CD4-positive, CD25-positive, alpha-beta regulatory T cell (primary cell): ENCODE measurements at places on chromosomes 4 and X. TPM values are rescaled to one million over a fixed set of nuclear protein-coding genes. Genes with fewer than 3 reads are reported as not detected.
A peak's percentile ranks its signal among the peaks of the same experiment; 100 is the strongest.

DNA sequence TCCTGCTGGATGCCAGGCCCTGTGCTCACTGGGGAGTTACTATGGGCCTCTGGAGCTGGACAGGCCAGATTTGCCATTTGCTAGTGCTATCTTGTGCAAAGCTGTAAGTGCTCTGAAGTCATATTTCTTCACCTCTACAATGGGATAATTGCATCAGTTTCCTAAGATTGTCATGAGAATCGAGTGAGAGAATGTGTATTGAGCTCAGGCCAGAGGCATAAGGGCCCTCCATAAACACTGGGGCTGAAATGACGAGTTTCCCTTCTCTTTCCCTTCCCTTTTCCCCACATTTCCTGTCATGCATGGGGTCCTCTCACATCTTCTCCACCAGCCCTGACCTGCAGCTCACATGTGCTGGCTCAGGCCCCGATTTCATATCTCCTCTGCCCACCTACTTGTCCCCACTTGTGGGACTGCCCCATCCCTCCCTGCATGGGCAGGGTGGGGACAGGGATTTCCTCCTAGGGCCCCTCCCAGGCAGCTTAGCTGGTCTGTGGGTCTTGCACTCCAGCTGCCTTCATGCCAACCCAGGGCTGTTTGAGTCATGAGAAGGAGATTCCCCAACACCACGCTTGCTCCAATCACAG, 358.8 kb downstream of the MID1IP1 start:
- no peaks in the 10 kb centered on the region for H3K36me3 ChIP-seq
- H3K27me3 ChIP-seq, result no peaks in the 10 kb centered on the region
- H3K4me1 ChIP-seq, result peaks cover 7% of the 10 kb centered on the region
- no peak overlapping the region for H3K27ac ChIP-seq
- H3K4me3 ChIP-seq, result no peak overlapping the region
- DNase-seq, result no peak

DNA sequence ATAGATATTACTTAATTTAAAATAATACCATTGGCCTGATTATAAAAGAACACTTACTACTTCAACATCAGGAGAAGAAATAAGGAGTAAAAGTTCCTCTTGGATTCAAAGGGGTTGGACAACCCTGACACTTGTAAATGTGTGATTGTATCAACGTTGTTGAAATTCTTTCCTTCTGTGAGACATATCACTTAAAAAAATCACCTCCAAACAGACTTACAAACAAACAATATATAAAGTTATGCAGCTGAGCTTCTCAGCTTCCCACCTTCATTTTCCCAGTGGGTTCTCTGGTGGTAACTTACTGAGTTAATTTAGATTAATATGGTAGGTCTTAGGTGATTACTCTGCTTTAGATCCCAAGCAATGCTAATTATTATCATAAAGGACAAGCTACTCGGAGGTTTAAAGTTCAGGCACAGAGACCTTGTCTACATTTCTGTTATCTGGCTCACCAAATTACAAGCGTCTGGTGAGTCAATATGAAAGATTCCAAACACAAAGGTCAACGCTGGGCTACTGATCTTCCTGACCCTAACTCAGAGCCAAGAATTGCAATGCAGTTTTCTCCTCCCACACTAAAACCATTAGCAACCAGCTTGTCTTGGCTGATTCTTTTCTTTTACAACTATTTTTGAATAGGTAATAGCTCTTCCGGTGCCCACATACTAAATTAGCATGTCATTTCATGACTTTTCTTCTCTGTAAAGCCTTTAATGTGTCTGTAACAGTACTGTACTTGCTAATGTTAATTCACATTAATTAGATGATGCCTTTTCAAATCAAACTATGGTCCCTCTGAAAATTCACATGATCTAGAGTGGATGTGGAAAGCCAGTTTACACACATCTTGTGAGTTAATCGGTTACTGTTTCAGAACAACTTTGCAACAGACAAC, 157.6 kb downstream of the RASL11B start:
- H3K36me3 ChIP-seq, result no peaks in the 10 kb centered on the region
- no peak overlapping the region for H3K4me3 ChIP-seq
- no peak for DNase-seq
- no peaks in the 10 kb centered on the region for H3K4me1 ChIP-seq
- no peaks in the 10 kb centered on the region for H3K27me3 ChIP-seq

DNA sequence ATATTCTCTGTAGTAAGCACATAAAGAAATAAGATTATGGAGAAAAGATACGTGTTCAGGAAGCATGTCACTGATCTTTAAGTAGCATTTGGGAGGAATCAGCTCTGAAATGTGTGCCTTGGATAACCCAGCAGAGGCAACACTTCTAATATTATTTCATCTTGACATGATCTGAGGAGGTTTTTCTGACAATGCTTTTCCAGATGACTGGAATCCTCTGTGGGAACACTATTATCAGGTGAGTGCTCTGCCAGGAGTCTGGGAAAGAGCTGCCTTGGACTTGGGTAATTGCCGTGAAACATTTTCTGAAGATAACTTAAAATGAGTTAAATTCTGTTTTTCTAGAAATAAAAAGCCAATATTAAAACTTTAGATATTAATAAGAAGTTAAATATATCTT, 78.2 kb upstream of the QRFPR start:
- H3K4me3 ChIP-seq, result no peak overlapping the region
- no peak overlapping the region for H3K27ac ChIP-seq
- DNase-seq, result no peak
- H3K27me3 ChIP-seq, result peaks cover 5% of the 10 kb centered on the region
- no peaks in the 10 kb centered on the region for H3K36me3 ChIP-seq

- H3K27me3 ChIP-seq, result no peaks in the 10 kb centered on the region
- H3K27ac ChIP-seq, result no peak overlapping the region
- DNase-seq, result no peak
- H3K4me3 ChIP-seq, result no peak overlapping the region
- peaks cover 64% of the 10 kb centered on the region for H3K36me3 ChIP-seq
Observed at GRCh38 chrX:53195401-53195800, 29.6 kb downstream of the KDM5C start.

DNA sequence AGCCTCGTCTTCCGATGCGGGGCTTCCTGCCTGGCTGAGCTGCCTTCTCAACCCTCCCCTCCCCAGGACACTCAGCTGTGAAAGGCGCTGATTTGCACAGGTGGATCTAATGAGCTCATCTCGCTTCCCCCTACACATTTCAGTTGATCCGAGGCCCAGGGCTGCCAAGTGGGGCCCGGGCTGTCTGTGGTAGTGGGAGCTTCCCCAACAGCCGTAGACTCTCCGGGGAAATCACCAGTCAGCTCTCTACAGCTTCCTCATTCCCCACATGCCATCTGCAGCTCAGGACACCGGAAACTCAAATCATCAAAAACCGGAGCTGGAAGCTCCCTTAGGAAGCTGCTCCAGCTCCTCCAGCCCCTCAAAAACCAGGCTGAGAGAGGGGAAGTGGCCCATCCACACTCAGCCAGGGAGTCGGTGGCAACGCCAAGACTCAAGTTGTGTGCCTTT, 56.2 kb downstream of the SMIM20 start:
- H3K36me3 ChIP-seq, result no peaks in the 10 kb centered on the region
- no peaks in the 10 kb centered on the region for H3K4me1 ChIP-seq
- H3K4me3 ChIP-seq, result no peak overlapping the region
- no peaks in the 10 kb centered on the region for H3K27me3 ChIP-seq
- H3K27ac ChIP-seq, result no peak overlapping the region

GRCh38 chr4:174284487-174284886, 776 bp downstream of the CEP44 start:
- no peaks in the 10 kb centered on the region for H3K27me3 ChIP-seq
- peaks cover 19% of the 10 kb centered on the region for H3K4me1 ChIP-seq
- H3K27ac ChIP-seq, result peak overlapping the region; percentile 98
- H3K4me3 ChIP-seq, result peak overlapping the region; percentile 98
- H3K36me3 ChIP-seq, result no peaks in the 10 kb centered on the region
- no peak for DNase-seq

GRCh38 chrX:139967750-139968149, 2.4 kb upstream of the CXorf66 start:
- no peaks in the 10 kb centered on the region for H3K36me3 ChIP-seq
- no peak for DNase-seq
- no peak overlapping the region for H3K27ac ChIP-seq
- no peaks in the 10 kb centered on the region for H3K4me1 ChIP-seq
- no peaks in the 10 kb centered on the region for H3K27me3 ChIP-seq

DNA sequence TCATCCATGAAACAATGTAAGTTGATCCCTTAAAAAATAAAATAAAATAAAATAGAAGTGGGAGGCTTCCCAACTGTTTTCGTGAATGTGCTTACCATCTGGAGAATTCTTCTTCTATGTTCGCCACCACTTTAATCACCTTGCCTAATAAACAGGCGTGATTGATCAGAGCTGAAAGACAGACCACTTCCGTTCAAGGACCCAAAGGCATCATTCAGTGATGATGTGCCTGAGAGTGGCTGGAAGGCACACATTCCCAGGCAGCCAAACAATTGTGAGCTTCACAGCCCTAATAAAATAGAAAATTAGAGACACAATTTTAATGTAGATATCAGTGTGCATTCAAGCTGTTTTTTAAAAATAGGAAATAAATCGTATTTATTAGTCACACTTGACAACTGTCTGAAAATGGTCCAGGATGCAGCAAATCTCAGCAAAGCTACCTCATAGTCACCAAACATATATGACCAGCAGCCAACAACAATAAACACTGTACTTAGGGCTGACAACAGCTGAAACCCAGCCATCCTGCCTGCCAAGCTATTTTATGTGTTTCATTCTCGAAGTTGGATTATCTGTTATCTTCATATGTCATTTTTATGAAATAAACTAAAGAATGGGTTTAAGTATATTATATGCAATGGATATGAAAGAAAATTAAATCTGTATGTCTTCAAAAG, 163.2 kb upstream of the FAM9B start:
- DNase-seq, result no peak
- no peaks in the 10 kb centered on the region for H3K36me3 ChIP-seq
- no peaks in the 10 kb centered on the region for H3K4me1 ChIP-seq
- H3K27me3 ChIP-seq, result no peaks in the 10 kb centered on the region

DNA sequence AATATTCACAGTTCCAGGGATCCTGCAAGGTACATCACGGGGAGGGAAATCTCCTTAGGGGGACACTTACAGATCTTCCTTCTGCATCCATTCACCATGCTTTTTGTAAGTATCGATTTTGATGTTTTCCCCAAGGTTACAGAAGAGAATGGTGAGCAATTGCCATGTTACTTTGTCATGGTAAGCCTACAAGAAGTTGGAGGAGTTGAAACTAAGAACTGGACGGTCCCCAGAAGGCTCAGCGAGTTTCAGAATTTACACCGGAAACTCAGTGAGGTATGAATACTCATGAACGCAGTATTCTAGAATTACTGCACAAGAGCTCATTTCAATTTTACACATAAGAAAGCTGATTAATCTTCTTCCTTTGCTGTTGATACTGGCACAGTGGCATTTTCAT, 53.9 kb downstream of the LRP2BP start:
- peaks cover 20% of the 10 kb centered on the region for H3K36me3 ChIP-seq
- no peaks in the 10 kb centered on the region for H3K27me3 ChIP-seq
- H3K27ac ChIP-seq, result no peak overlapping the region
- H3K4me1 ChIP-seq, result peaks cover 11% of the 10 kb centered on the region

- no peaks in the 10 kb centered on the region for H3K36me3 ChIP-seq
- H3K27me3 ChIP-seq, result no peaks in the 10 kb centered on the region
- no peak for DNase-seq
- H3K4me1 ChIP-seq, result peaks cover 29% of the 10 kb centered on the region
Observed at GRCh38 chrX:46628460-46629371, 55.2 kb downstream of the CHST7 start.

- no peaks in the 10 kb centered on the region for H3K4me1 ChIP-seq
- H3K36me3 ChIP-seq, result no peaks in the 10 kb centered on the region
- H3K4me3 ChIP-seq, result no peak overlapping the region
- no peak for DNase-seq
- no peak overlapping the region for H3K27ac ChIP-seq
- H3K27me3 ChIP-seq, result no peaks in the 10 kb centered on the region
Observed at GRCh38 chr4:171279131-171279530, 534.1 kb upstream of the GALNTL6 start.

DNA sequence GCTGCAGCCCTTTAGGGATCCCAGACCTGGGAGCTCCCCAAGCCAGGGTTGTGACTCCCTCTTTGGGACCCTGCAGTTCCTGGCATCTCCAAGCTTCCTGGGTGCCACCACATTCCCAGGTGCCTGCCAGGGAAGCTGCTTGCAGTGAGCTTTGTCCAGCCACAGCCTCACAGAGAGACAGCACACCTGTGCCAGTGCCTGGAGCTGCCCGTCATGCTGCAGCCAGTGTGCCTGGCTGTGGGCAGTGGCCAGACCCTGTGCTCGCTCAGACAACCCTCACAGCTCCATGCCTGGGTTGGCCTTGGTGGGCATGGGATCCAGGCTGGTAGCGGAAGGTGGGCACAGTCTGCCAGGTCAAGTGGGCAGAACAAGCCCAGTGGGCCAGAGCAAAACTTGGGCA, 36.0 kb downstream of the TMPRSS11A start:
- H3K36me3 ChIP-seq, result no peaks in the 10 kb centered on the region
- H3K4me1 ChIP-seq, result no peaks in the 10 kb centered on the region
- no peak for DNase-seq
- H3K27ac ChIP-seq, result no peak overlapping the region
- H3K27me3 ChIP-seq, result no peaks in the 10 kb centered on the region

GRCh38 chr4:7803371-7803770, 136.3 kb downstream of the AFAP1 start:
- no peaks in the 10 kb centered on the region for H3K27me3 ChIP-seq
- peaks cover 2% of the 10 kb centered on the region for H3K36me3 ChIP-seq
- H3K27ac ChIP-seq, result no peak overlapping the region
- no peak for DNase-seq

DNA sequence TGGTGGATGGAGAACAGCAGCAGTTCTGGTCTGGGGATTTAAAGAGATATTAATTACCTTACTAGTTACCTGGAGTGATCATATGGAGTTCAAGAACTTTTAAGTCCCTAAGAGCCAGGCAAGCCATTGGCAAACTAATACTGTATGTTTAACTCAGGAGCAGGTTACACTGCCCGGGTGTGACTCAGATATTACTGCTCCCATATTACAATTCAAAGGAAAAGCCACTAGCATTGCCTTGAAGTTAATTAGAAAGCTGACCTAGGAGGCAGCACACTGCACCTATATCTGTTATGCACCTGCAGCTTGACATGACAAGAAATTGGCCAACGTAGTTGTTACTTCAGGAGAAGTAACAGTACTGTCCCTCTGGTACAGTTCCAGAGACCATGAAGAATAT, 47.2 kb downstream of the GRK4 start:
- no peaks in the 10 kb centered on the region for H3K36me3 ChIP-seq
- H3K27me3 ChIP-seq, result no peaks in the 10 kb centered on the region
- no peaks in the 10 kb centered on the region for H3K4me1 ChIP-seq
- no peak for DNase-seq

DNA sequence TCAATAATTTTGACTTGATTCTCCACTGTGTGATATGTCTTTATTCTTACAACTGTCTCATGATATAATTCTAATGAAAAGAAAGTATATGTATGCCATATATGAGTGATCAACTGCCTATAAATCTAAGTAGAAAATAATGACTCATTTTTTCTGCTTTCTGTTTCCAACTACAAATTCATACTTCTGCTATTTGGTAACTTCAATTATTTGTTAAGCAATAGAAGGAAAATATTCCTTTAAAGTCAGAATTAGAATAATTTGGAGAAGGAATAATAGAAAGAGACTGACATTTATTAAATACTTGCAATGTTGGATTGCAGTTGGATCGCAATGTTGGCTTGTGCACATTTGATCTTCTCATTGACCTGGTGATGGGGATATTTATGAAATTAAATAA, 204.2 kb upstream of the PACRGL start:
- no peak overlapping the region for H3K4me3 ChIP-seq
- no peak for DNase-seq
- H3K36me3 ChIP-seq, result no peaks in the 10 kb centered on the region
- H3K27me3 ChIP-seq, result no peaks in the 10 kb centered on the region
- no peaks in the 10 kb centered on the region for H3K4me1 ChIP-seq

- H3K27ac ChIP-seq, result no peak overlapping the region
- H3K36me3 ChIP-seq, result no peaks in the 10 kb centered on the region
- H3K4me1 ChIP-seq, result no peaks in the 10 kb centered on the region
- H3K27me3 ChIP-seq, result peaks cover 7% of the 10 kb centered on the region
- H3K4me3 ChIP-seq, result no peak overlapping the region
Observed at GRCh38 chr4:77701121-77701520, 95.5 kb downstream of the CXCL13 start.

The TMSB15A gene
- total RNA-seq, result not detected

The RAPGEF2 gene
- 26.9 TPM for total RNA-seq
